ENCODE measurements at places on chromosomes 11 and 22.

GRCh38 chr22:17822087-17822486 lies 47.8 kb upstream of the BID start:
- no peak for DNase-seq

DNA sequence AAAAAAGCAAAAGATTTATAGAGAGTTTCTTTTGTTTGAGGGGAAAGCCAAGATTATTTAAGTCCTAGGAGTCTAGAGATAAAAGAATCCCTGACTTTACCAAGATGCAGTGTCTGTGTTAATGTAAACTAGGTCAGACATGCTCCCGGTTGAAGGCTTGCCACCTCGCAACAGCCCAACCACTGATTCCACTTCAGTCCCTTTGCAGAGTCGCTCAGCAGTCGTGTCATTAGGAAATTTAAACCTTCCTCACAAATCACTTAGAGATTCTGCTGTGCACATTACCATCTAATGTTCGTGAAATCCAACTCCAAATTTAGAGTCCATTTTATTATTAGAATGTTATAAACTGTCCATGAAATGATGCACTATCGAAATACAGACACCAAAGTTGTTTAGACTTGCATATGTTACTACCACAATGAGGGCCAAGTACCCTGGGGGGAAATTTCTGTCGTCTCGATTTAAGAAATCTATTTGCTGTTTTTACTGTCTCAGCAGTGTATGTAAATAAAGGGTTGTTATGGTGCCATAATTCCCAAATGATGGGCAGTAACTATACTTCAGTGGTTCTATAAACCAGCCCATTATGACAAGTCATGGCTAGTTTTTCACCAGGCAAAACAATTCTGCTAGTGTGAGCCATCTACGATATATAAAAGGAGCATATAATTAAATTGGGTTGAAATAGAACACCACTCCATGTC lies 101.4 kb upstream of the MTNR1B start:
- DNase-seq: no peak

DNA sequence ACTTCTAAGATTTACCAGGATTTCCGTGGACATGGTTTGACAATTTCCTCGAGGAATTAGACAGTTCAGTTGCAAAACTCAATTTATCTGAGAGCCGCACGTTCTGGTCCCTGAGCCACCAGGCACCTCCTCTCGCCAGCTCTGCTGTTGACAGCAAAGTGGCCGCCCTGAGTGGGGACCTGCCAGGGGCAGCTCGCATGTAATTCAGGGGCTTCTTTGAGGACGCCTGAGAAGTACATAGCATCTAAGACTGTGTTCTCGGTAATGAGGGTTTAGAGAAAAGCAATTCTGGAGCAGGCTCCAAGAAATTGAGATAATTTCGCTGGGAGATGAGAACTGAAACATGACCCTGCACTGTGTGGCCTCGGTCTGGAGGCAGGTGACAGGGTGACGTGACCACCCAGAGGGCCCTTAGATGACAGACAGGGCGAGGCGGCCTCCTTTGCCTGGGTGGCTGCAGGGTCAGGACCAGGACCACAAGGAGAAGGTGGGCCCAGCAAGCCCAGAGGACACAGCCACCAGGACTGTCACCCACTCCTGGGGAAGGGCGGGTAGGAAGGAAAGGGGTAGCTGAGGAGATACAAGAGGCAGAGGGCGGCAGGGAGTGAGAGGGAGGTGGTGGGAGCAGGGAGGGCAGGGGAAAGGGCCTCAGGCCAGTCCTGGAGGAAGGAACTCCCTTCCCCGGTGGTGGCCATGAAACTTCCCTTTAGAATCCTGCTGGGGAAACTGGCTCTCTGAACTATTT lies 55.0 kb downstream of the RTL6 start:
- no peak for DNase-seq

DNA sequence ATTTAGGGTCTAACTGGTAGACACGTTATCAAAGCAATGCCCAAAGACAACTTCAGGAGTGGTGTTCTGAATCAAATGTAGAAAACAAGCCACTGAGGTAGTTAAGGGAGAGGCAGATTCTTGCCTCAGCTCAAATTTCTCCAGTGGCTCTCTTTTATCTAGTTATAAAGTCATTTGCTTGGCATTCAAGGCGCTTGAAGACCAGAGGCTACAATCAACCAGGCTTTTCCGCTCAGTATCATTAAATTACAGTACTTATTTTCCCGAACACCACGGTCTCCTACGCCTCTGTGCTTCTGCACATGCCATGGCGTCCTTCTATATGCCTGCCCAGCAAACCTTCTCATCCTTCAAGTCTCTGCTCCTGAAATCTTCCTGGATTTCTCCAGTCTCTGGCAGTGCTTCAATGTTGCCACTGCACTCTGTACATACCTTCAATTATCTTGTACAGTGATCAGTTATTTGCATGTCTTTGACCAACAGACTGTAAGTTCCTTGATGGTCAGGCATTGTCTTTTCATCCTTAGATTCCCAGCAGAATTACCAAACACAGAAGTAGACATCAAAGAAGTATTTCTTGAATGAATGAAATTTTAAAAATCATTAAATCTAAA lies 1.4 kb downstream of the POGLUT3 start:
- DNase-seq: no peak

DNA sequence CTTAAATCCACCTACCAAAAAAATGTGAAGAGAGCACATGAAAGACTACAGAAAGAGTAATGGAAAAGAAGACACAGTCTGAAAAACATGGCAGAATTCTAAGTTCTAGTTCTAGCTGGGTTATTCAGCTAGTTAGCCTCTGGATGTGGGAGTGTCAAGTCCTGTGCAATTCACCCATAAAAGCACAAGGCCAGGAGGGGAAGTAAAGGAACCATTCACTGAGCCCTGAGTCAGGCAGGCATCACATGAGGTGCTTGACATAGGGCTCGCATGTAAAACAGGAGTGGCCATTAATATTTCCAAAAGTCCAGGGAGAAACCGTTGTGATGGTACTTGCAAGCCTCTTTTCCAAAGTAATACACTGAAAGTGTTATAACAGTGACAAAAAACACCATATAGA lies 103.7 kb downstream of the GAB2 start:
- no peak for DNase-seq

- DNase-seq: no peak
Observed at GRCh38 chr11:87353771-87354345, 316.1 kb downstream of the TMEM135 start.

- DNase-seq: no peak
Observed at GRCh38 chr11:40178470-40178869, 1281.0 kb downstream of the LRRC4C start.

GRCh38 chr22:25564320-25564978 lies at the start of gene GRK3:
TSS of gene GRK3 (plus strand) at chr22:25564675. CDS start at chr22:25565041, 366 bp downstream.
- DNase-seq: peak; percentile 63

DNA sequence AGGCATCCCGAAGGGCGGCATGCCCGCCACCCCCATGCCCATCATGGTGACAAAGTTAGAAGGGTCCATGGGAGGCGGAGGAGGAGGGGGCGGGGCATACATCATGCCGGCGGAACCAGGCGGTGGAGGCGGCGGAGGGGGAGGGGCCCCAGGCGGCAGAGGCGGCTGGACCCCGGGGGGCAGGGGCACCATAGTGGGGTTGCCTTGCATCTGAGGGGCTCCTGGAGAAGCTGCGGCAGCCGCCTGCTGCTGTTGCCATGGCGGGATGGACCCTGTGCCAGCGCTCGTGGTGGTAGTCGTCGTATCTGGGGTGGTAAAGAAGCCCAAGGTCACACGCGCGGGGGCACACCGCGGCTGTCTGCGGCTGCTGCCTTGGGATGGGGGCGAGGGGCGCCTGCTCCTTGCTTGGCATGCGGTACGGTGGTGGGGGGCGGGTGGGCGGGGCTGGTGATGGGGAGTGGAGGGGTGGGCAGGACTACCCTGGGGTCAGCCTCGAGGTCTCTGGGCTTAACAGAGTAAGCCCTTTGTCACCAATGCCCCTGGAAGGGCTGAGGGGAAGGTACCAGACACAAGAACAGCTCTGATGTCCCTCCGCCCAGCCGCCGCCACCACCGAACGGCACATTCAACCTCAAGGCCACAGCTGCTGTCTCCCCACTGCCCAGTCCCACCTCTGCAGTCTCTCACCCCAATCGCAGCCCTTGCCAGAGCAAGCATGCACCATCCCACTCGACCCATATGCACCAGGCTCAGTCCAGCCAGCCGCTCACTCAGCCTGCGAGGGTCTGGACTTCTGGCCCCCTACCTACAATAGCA lies 6.3 kb upstream of the PYGM start:
- no peak for DNase-seq

DNA sequence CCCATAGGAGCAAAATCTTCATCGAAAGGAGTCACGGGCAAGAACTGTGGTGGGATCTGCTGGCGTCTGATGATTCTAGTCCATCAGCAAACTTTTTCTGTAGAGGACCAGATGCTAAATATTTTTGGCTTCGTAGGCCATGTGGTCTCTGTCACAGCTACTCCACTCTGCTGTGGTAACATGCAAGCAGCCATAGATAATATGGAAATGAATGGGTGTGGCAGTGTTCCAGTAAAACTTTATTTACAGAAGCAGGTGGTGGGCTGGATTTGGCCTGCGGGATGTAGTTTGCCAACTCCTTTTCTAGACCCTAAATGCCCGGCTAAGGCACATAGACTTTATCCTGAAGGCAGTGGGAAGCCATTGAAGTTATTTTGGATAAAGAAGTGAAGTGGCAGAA lies 32.9 kb downstream of the BMAL1 start:
- DNase-seq: no peak

- DNase-seq: no peak
Observed at GRCh38 chr11:130418210-130418609, 10.2 kb downstream of the ADAMTS8 start.

GRCh38 chr11:808427-809286 lies 1.1 kb upstream of the RPLP2 start:
- no peak for DNase-seq

GRCh38 chr22:26903030-26903856 lies 245.9 kb downstream of the MIAT start:
- no peak for DNase-seq

DNA sequence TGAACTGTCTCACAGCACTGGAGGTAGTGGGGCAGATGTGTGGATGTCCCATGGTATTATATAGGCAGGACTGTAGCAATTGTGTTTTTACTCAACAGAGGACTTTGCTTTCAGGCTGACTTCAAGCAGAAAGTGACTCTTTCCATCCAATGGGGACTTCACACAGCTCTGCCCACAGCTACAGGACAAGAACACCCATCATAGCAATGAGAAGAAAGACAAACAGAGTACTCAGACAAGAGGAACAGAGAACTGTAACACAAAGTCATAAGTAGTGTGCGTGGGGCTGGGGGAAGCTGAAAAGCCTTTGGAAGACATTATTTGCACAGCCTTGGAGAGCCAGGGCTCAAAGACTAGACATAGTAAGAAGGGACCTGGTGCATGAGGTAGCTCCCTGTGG lies 70.3 kb downstream of the CCDC81 start:
- DNase-seq: no peak

- DNase-seq: no peak
Observed at GRCh38 chr11:94834911-94835593, 66.9 kb downstream of the AMOTL1 start.

DNA sequence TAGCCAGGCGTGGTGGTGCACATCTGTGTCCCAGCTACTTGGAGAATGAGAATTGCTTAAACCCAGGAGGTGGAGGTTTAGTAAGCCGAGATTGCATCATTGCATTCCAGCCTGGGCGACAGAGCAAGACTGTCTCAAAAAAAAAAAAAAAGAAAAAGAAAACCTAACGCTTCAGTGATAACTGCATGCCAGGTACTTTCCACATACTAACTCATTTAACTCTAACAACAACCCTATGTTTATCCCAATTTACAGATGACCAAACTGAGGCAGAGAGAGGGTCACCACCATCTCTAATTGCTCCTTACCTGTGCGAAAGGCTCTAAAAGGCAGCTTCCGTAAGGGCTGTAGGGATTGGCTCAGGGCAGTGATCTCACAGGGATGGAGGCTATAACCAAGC lies 11.6 kb downstream of the PISD start:
- DNase-seq: no peak

DNA sequence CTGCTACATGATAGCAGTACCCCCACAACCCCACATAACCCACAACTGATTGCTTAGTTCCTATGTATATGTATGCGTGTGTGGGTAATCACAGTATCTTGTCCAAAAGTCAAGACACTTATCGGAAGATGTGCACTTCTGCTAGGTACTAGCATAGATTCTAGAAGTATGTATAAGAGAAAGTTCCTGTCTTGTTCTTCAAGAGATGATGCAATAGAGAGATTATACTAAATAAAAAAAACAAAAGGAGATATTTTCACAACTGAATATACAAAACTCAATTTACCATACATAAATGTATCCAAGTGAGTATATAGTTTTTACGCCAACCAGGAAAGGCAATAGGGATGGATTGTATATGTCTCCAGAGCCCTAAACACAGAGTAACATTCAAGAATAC lies 112.0 kb downstream of the FCHSD2 start:
- no peak for DNase-seq

GRCh38 chr11:12815931-12816494 lies 141.8 kb downstream of the TEAD1 start:
- no peak for DNase-seq

DNA sequence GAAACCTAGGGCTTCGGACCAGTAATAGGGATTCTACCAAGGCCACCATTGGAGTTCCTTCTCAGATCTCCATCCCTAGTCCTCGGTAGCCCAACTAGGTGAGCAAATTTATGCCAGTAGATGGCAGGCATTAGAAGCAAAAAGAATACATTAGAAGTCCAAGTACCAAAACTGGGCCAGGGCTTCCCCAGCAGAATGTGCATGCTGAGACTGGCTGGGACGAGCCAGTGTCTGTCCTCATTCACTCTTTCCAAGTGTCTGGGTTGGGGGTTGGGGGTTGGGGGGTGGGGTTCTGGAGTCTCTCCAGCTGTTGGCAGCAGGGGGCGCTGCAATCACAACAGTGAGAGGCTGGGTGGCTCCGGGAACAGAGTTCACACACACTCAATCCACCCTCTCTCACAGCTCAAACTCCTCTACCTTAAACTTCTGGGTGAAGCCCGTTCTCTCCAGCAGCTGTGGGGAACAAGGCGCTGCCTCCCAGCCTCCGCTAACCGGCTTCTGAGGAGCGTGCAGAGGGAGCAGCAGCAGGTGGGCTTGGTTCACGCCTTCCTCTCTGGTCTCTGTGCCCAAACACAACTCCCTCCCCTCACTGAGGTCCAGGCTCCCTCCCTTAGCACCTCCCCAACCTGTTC lies 57.5 kb downstream of the BTG4 start:
- peak; percentile 56 for DNase-seq

DNA sequence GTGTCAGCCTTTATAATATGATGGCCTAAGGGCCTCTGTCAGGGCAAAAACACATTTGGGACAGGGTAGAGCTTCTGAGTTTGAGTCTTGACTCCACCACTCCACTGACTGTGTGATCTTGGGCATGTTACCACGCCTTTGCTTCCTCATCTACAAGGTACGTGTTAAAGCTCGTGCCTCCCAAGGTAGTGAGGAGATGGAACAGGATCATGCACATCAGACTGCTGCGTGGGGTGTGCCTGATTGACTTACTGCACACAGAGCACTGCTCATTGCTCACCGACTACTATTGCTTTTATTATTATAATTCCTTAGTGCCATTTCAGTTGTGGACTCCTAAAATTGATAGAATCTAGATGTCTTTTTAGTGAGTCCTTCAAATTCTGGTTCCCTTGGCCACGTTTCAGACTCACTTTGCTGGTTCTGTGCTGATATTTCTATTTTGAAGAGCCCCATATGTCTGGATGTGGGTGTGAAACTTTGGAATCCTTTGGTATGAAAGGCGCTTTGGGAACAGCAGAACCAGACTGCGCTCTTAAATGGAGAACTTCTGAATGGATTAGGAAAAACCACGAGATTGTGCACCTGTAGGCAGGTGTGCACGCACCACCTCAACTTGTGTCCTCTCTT lies 44.1 kb upstream of the RAB1B start:
- no peak for DNase-seq

All from stimulated activated CD4-positive, alpha-beta T cell treated with anti-CD3 and anti-CD28 coated beads, Interleukin-12 subunit alpha, Interleukin-12 subunit beta, amount 100 ng/mL, for 4 hours (primary cell).